ENCODE measurements at places on chromosomes 6 and 20. TPM values are rescaled to one million over a fixed set of nuclear protein-coding genes. Genes with fewer than 3 reads are reported as not detected.

DNA sequence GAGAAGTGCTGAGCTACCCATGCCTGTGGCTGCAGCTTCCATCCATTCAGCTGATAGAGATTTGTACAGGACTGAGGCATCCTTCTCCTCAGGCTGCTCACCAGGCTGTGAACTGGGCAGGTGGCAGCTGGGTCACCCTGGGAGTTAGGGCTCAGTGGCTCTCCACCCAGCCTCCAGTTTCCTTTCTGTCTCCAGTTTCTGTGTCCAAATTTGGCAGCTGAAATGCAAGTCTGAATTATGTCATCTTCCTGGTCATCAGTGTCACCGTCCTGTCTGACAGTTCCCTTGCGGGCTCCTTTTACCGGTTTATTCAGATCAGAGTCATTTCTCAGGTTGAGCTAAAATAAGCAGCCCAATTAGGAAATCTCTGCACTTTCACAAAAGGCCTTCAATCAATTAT lies 93.3 kb downstream of the EDN1 start:
- H3K27ac ChIP-seq, result no peak overlapping the region
- H3K4me1 ChIP-seq, result no peaks in the 10 kb centered on the region
- H3K27me3 ChIP-seq, result peaks cover 1% of the 10 kb centered on the region
- no peak for DNase-seq
- no peaks in the 10 kb centered on the region for H3K36me3 ChIP-seq

DNA sequence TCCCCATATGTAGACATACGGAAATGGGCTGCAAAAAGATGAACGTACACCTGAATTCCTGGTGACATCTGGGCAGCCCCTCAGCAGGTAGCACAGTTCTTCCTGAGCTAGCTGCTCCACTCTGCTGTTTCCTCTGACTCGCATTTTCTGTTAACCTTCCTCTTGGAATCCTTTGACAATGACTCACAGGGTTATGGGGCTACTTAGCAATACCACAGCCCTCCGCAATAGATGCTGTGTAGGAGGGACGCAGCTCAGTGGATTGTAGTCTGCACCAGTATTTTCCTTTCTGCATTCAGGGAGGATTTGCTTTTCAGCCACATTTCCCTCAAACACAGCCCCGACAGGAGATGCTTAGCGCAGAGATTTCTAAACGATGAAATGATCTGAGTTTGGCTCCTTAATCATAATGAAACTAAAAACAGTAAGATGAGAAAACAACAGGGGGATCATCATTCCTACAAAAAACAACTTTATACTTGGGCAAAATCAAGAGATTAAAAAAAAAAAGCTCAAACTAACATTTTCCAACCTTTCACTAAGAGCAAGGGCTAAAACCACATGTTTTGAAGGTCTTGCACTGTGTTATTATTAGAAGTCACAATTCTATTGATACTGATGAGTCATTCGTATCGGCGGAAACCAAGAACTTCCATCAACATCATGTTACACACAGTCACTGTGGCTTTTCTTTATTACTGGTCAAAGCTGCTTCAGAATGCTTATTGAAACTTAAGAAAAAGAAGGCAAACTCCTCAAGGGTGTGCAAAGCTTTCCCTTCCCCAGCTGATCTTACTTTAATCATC lies 12.2 kb downstream of the BACH2 start:
- no peak overlapping the region for H3K4me3 ChIP-seq
- H3K27me3 ChIP-seq, result no peaks in the 10 kb centered on the region
- DNase-seq, result no peak
- peak overlapping the region; percentile 16 for H3K27ac ChIP-seq
- H3K4me1 ChIP-seq, result peaks cover 13% of the 10 kb centered on the region

The ADGRF5 gene
- 250 TPM for total RNA-seq

DNA sequence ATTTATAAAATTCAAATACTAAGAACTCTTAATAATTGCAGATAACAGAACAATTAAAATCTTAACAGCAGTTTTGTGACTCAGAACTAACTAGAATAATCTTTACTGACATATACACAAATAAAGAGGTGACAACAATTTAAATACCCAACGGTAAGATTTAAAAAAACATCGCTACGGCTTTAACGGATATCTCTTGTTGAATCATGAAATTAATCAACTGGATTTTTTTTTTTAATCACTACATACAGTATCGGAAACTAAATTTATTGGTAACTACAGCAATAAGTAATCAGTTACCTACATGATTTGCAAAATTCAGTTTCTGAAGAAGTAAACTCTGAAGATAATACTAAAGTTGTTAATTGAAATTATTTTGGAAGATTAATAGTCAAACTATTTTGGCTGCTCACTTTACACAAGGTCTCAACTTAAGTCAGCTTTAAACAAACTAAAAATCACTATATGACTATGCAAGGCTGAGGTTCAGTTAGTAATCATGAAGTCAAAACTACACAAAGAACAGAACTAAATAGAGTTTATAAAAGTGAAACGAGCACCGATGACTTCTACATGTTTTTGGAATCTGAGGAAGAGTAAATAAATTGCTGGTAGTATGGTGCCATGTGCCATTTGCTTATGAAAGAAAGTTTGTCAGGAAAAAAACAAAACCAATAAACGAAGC lies 128.8 kb downstream of the HUS1B start:
- no peak overlapping the region for H3K4me3 ChIP-seq
- H3K27me3 ChIP-seq, result peaks cover 3% of the 10 kb centered on the region
- no peaks in the 10 kb centered on the region for H3K4me1 ChIP-seq
- H3K27ac ChIP-seq, result no peak overlapping the region
- H3K36me3 ChIP-seq, result peaks cover 5% of the 10 kb centered on the region

The SAMD5 gene
- total RNA-seq, result 4.7 TPM

DNA sequence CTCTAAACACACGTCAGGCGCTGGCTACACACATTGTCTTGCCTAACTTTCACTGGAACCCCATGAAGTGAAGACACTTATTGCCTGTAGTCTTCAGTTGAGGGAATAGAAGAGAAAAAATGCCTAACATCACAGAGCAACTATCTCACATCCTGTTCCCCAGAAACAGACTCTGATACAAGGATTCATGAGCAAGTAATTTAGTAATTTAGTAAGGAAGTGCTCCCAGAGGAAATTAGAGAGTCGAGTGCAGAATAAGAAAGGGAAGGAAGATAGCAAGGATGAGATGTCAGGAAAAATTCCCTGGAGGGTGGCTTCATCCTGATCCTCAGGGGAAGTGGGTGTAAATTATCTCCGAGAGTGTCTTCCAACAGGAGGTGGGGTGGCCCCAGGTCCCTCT lies 104.0 kb downstream of the FOXA2 start:
- no peaks in the 10 kb centered on the region for H3K36me3 ChIP-seq
- no peak overlapping the region for H3K27ac ChIP-seq
- peaks cover 3% of the 10 kb centered on the region for H3K27me3 ChIP-seq
- no peak for DNase-seq
- H3K4me3 ChIP-seq, result no peak overlapping the region

The ZNF165 gene
- total RNA-seq, result 1.4 TPM

- H3K27ac ChIP-seq, result peak overlapping the region; percentile 26
- no peak for DNase-seq
- peaks cover 4% of the 10 kb centered on the region for H3K27me3 ChIP-seq
- no peaks in the 10 kb centered on the region for H3K36me3 ChIP-seq
- H3K4me3 ChIP-seq, result peak overlapping the region; percentile 94
- peaks cover 35% of the 10 kb centered on the region for H3K4me1 ChIP-seq
These were observed 525 bp downstream of the NCOA7 start for GRCh38 chr6:125791151-125791819.

DNA sequence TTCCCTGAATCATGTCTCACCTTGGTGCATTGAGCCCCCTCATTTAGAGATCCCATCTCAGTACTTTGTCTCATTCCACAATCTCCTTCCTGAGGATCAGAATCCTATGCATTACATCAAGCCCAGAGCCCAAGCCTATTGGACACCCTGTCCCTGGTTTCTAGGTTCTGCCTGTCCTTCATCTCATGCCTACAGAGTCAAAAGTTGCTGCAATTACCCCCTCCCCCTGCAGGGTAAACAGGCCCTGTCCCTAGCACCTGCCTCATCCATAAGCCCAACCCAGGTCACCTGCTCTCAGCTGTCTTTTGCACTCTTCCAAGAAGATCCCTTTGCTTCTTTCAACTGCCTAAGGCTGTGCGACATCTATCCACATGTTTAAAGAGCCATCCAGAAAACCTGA lies 93.9 kb downstream of the SPTLC3 start:
- no peak overlapping the region for H3K4me3 ChIP-seq
- H3K4me1 ChIP-seq, result peaks cover 10% of the 10 kb centered on the region
- H3K36me3 ChIP-seq, result no peaks in the 10 kb centered on the region
- DNase-seq, result no peak

DNA sequence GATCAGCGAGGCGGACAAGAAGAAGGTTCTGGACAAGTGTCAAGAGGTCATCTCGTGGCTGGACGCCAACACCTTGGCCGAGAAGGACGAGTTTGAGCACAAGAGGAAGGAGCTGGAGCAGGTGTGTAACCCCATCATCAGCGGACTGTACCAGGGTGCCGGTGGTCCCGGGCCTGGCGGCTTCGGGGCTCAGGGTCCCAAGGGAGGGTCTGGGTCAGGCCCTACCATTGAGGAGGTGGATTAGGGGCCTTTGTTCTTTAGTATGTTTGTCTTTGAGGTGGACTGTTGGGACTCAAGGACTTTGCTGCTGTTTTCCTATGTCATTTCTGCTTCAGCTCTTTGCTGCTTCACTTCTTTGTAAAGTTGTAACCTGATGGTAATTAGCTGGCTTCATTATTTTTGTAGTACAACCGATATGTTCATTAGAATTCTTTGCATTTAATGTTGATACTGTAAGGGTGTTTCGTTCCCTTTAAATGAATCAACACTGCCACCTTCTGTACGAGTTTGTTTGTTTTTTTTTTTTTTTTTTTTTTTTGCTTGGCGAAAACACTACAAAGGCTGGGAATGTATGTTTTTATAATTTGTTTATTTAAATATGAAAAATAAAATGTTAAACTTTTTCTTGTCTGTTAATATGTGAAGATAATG lies 2.2 kb downstream of the HSPA1B start:
- H3K4me1 ChIP-seq, result peaks cover 17% of the 10 kb centered on the region
- H3K27me3 ChIP-seq, result peaks cover 3% of the 10 kb centered on the region
- no peak for DNase-seq
- H3K4me3 ChIP-seq, result peak overlapping the region; percentile 91
- peak overlapping the region; percentile 51 for H3K27ac ChIP-seq

The THBS2 gene
- 0.23 TPM for total RNA-seq

GRCh38 chr6:46254946-46255345 lies 84.2 kb upstream of the ENPP5 start:
- no peak overlapping the region for H3K4me3 ChIP-seq
- H3K27me3 ChIP-seq, result peaks cover 3% of the 10 kb centered on the region
- DNase-seq, result no peak
- H3K27ac ChIP-seq, result no peak overlapping the region
- no peaks in the 10 kb centered on the region for H3K4me1 ChIP-seq

The C4B gene
- 4.6 TPM for total RNA-seq

- H3K36me3 ChIP-seq, result no peaks in the 10 kb centered on the region
- H3K27ac ChIP-seq, result no peak overlapping the region
- no peaks in the 10 kb centered on the region for H3K4me1 ChIP-seq
These were observed 248.1 kb downstream of the CD109 start for GRCh38 chr6:73943930-73944652.

DNA sequence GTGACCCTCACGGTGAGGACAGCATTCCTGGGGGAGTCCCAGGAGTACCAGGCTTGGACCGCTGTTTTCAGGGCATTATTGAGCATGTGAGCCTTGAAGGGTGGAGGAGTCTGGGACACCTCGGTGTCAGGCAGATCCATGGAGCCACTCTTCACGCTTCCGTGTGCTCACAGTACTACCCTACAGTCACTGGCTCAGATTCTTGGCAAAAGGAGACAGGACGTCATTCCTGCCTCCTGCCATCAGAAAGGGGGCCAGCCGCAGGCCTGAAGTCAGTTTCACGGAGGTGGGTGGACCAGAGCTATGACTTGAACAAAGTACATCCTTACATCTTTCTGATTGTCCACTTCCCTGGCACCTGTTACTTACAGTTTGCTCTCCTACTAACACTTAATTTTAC lies 88.9 kb upstream of the CD83 start:
- peaks cover 3% of the 10 kb centered on the region for H3K27me3 ChIP-seq
- peaks cover 30% of the 10 kb centered on the region for H3K4me1 ChIP-seq
- H3K36me3 ChIP-seq, result no peaks in the 10 kb centered on the region
- H3K27ac ChIP-seq, result no peak overlapping the region

GRCh38 chr20:19021406-19022117 lies 190.9 kb upstream of the SLC24A3 start:
- no peak overlapping the region for H3K27ac ChIP-seq
- H3K4me1 ChIP-seq, result no peaks in the 10 kb centered on the region
- H3K4me3 ChIP-seq, result no peak overlapping the region
- peaks cover 4% of the 10 kb centered on the region for H3K36me3 ChIP-seq
- peaks cover 8% of the 10 kb centered on the region for H3K27me3 ChIP-seq

- no peak overlapping the region for H3K4me3 ChIP-seq
- peaks cover 4% of the 10 kb centered on the region for H3K4me1 ChIP-seq
- DNase-seq, result no peak
These were observed 1348.2 kb upstream of the GJE1 start for GRCh38 chr6:140784573-140784972.

DNA sequence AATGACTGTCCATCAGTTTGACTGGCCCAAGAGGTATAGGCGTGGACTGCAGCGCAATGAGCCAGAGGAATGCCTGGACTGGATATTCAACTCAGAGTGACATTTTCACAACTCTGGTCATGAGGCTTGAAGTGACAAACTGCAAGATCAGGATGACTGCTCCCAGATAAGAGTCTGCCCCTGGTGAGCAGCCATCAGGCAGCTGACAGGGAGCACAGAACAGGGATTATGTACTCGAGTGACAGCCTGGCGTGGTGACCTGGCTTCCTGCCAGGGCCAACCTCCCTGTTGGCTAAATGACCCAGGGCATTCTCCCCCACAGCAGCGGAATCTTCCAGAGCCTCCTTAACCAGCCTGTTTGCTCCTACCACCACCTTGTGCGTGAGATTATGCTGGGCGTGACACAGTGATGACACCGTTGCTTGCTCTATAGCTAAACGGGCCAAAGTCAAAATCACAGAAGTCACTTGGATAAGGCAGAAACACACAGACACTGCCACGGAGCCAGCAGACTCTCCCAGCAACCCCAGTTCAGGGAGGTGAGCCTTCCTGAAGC lies 209.1 kb upstream of the JARID2 start:
- no peak overlapping the region for H3K4me3 ChIP-seq
- no peaks in the 10 kb centered on the region for H3K36me3 ChIP-seq
- peaks cover 23% of the 10 kb centered on the region for H3K4me1 ChIP-seq

DNA sequence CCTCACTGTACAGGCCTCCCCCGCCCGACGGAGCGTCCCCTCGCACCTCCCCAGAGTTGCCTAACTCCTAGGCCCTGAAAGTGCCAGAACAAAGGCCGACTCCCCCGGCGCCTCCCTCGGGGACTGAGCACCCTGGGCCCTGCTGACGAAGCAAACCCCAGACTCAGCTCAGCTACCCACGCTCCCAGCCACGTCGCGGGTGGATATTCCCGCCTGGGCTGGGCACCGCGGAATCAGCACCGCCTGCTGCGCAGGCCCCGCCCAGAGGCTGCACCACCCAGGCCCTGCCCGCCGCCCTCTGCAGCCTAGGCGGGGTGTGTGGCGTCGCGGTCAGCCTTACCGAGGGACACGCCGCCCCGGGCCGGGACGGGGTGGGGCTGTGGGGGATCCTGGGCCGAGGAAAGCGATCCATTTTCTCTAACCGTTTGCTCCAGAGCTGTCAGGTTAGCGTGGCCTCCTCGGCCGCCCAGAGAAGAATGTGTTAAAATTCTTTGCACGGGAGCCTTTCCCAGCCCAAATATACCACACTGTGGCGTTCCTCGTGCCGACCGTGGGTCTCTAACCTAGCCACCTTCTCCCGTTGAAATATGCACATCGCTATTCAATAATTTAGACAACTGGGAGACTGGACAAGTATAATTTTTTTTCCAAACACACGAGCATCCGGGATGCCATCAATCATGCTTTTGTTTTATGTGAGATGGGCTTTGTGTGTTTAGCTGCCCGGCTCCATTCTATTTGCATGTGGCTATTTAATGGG lies 31.4 kb downstream of the TFAP2A start:
- H3K4me1 ChIP-seq, result peaks cover 14% of the 10 kb centered on the region
- H3K36me3 ChIP-seq, result peaks cover 4% of the 10 kb centered on the region
- H3K27me3 ChIP-seq, result peaks cover 28% of the 10 kb centered on the region
- peak overlapping the region; percentile 57 for H3K4me3 ChIP-seq
- no peak overlapping the region for H3K27ac ChIP-seq
